Ovary (tissue), 10 donors: ENCODE measurements at places on chromosomes 11 and 22.

DNA sequence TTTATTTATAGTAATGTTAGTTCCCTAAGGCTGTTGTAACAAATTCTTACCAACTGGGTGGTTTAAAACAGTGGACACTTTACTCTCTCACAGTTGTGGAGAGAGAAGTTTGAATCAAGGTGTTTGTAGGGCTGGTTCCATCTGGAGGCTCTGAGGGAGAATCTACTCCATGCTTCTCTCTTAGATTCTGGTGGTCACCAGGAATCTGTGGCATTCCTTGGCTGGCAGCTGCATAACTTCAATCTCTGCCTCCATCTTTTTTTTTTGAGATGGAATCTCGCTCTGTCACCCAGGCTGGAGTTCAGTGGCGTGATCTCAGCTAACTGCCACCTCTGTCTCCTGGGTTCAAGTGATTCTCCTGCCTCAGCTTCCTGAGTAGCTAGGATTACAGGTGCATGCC lies 46.3 kb downstream of the LDLRAD3 start:
- DNase-seq = no peak

DNA sequence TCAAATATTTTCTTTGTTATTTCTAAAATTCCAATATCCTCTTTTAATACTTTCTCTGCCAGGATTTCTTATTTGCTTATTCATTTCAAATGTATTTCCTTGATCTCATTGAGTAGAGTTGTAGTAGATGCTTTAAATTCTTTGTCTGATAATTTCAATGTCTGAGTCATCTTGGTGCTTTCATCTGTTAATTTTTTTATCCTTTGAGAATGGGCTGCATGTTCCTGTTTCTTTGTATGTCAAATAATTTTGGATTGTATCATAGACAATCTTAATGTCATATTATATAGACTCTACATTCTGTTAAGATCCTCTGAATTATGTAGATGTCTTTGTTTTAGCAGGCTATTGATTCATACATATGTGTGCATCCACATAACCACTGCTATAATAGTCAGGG lies 57.5 kb downstream of the MYEOV start:
- no peak for DNase-seq

DNA sequence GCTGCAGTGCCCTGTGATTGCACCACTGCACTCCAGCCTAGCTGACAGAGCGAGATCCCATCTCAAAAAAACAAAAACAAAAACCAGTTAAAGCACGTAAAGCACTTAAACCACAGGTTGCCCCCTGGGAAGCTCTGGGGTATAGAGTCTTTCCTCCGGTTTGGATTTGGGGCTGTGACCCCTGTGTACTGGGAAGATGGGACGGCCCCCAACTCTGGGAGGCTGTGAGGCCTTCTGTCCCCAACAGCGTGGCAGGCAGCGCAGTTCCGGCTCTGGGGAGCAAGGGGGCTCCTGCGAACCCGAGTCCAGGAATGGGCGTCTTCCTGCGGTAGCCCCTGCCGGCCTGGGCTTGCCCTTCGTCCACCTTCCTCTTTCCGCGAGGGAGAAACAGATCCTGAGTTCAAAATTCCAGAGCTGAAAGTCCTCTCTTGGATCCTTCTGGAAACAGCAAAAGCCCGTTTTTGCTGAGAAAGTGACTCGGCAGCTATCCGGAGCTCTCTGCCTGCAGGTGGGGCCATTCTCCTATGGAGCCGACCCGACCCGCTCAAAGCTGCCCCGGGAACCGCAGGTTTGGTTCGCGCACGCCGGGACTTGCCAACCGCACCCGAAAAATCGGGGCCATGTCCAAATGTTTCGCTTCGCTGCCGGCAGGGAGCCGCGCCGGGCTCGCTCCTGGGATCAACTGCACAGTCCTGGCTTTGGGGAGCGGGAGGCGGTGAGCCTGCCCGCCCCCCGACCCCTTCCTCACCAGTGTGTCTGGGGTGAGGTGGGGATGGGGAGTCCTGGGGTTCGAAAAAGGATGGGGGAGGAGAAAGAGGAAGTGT lies 36.3 kb upstream of the POLA2 start:
- peak; percentile 53 for DNase-seq

DNA sequence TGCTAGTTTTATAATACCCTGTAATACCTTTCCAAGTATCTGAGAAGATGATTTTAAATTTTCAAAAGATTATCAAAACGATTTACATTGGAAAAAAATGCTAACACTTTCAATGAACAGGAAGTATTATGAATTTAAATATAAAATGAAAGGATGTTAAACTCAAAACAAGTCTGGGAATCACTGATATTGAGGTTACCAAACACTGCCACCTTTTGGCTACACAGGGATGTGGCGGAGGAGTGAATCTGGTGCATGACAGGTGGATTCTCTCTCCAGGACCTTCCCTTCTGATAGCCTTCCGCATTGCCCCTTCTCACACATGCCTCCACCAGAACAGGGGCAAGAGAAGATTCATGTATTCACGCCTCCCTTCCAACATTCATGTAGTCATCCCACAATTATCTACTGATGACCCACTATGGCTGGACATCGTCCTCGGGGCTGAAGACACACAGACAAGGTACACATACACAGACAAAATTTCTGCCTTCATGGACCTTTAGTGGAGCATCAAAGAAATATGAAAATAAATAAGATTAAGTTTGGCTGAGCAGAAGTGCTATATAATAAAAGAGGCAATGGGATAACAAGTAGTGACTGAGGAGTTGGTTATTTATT lies 34.7 kb downstream of the ATG16L2 start:
- DNase-seq = peak; percentile 34

DNA sequence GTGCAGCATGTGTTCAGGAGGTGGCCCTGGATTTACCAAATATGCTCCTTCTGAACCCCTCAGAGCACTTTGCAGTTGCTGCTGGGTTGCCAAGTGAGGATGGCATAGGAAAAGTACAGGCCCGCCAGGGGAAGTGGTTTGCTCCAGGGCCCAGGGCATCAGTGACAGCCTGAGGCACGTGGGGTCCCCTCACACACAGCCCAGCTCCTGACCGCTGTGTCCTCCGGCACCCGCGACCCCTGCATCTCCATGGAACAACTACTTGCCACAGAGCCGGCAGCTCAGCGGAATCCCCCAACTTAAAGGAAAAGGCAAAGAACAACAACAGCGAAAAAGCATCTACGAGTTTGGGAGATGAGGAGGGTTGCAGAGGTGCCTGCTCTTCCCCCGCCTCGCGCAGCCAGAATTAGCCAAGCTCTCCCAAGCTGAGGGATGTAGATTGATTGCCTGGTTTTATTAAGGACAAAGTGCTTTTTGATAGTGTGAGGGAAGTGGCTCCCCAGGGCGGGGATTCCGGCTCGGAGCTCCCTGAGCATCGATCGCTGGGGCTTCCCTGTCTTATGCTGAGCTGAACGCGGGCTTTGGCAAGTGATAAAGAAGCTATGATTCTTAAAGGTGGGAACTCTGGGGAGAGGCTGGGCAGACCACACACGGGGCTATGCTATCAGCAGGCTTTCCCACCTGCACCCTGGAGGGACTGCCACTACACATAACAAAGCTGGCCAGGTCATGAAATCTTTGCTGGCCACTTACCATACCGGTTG lies 174.5 kb downstream of the CEP164 start:
- no peak for DNase-seq

GRCh38 chr11:106468531-106468930 lies 391.1 kb downstream of the AASDHPPT start:
- no peak for DNase-seq

GRCh38 chr11:13762718-13763117 lies 94.2 kb downstream of the FAR1 start:
- DNase-seq = no peak

DNA sequence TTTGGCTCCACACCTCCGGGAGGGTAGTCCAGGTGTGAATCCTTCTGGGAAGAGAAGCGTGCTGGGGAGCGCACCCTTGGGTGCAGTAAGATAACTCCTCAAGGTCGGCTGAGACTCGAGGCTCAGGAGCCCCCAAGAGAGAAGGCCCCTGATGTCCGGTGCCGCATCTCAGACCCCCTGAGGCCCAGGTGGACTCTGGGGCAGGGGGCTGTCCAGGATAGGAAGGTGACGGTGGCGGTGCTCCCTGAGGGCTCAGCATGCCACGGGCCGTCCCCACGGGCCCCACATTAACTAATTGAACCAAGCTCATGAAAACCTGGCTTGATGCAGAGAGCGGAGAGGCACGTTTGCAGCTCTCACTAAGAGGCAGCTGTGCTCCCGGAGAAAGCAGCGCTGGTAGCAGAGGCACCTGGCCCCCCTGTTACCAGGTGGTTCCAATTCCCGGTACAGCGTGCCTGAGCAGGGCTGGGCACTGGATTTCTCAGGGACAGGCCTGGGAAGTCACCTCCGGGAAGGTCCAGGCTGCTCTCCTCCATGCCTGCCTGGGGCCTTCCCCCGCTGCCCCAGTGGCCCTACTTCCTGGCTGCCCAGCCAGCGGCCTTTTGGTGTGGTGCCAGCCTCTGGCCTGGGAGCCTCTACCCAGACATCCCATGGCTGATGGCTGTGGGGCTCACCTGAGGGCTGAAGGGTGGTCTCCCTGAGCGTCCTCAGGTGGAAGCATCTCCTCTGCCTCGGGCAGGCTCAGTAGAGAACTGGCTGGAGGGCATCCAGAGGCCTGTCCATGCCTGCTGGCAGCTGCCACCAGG lies 1.1 kb downstream of the KCNQ1 start:
- DNase-seq = no peak

DNA sequence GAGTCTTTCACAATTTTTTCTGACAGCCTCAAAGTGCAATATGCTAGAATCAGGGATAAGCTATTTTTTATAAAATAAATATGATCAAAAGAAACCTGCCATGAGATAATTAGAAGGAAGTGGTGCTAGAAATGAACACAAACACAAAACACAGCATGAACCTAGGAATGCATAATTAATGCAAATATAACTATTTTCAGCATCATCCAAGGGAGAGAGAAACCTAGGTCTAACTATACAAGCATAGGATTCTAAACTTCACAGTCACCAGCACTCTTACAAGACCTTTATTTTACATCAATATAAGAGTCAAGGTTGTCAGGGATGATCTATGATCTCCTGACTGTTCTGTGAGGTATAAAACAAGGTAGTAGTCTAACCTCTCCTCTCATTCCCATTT lies 29.2 kb downstream of the TTC28 start:
- DNase-seq = no peak

- DNase-seq = no peak
Measured at GRCh38 chr22:43976861-43977795, 21.9 kb downstream of the SAMM50 start.

GRCh38 chr11:35114906-35115687 lies 23.9 kb upstream of the CD44 start:
- DNase-seq = no peak

DNA sequence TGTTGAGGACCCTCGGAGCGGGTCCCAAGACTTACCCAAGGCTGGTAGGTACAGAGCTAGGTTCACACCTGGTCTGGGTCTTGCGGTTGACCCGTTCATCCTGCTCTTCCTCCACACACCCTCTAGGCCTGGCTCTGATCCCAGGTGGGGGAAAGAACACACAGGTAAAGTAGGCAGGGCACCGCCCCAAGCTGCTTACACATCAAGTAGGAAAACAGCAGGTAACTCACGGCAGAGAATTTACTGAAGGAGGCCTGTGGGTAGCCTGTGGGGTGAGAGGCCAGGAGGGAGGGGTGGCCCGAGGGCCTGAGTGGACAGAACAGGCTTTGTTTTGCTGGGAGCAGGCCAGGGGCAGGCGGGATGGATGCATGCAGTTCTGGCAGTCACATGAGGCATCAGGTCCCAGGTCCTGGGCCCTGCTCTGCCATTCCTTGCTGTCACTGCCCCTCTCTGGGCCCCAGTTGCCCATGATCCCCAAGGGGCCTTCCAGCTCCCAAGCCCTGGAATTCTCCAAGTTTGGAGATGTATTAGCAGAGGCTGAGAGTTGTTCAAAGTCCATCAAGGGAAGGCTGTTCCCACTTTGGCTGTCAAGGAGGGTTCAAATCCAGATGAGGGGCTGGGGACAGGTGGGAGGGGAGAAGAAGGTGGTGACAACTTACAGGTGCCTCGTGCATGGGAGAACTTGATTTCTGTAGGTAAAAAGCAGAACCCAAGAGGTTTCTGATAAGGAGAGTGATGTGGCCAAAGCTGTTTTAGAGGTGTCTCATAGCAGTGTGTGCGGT lies 5.7 kb downstream of the TSKU start:
- DNase-seq = no peak

DNA sequence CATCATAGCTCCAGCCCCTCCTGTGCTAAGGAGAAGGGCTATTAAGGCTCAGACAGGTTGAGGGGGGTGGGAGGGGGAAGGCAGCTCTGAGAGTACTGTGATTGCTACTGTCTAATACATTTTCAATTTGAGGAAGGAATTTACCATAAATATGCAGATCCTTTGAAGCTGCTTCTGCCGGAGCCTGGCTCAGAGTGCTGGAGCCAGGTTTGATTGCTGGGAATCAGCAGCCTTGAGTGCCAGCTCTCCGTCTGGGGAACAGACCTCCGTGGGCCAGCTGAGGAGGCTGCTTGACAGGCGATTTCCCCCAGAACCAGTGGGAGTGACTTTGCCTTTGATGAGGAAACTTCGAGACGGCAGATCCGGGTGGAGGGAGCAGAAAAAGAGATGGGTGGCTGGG lies 141.7 kb upstream of the TBCEL start:
- DNase-seq = no peak

DNA sequence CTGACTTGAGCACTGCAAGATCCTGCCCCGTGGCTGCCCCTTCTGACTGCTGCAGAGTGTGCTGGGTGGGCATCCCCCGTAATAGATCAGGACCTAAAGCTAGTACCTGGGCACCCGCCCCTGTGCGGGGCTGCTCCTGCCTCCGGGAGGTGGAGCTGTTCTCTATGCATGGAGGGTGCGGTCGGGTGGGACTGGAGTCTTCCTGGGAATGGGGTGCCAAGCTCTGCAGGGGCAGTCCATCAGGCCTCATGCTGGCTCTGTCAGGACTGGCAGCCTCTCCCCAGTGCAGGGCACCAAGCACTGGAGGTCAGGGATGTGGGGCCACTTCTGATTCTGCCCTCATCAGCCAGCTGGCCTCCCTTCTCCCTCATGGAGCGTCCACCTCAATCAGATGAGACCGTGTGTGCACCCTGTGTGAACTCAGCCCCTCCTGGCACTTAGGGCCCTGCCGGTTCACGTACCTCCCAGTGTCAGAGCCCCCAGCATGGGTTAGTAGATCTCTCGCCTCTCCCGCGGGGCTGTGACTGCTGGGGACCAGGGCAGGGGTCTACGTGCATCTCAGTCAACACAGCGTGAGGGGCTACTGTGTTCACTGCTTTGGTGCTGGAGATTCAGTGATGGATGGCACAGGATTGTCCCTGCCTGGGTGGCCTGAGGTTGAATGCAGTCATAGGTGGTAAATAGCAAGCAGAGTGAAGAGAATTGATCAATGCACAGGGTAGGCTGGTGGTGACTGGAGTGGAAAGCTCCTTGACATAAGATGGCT lies 30.8 kb downstream of the MPPED1 start:
- DNase-seq = no peak
